ENCODE measurements at places on chromosomes 2 and 18.

DNA sequence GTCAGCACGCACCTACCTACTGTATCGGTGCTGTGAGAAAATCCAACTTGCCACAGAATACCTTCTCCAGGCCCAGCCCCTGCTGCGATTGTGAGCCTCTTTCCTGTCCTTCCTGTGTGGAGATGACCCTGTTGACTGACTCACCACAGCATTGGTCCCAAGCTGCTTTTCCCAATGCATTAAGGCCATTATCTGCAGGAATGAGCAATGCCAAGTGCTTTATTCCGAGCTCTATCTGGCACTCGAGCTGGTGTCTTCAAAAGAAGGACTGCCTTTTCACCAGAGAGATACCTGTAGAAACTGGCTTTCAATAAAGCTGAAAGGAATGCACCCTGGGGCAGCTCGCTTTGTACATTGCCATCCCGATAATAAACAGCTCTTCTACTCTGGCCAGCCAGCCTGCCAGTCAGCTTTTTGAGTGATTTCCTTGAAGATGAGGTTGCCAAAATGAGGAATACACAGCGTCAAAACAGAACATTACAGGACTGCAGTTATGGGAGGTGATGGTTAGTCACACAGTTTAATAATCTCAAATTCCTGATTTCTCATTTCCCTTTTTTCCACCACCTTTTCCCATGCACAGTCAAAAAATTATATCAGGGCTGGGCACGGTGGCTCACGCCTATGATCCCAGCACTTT lies 8.3 kb upstream of the RNF103 start:
- DNase-seq, result no peak

GRCh38 chr2:53432936-53433335 lies 334.7 kb upstream of the CHAC2 start:
- DNase-seq, result no peak

GRCh38 chr18:58975296-58975695 lies 110.6 kb downstream of the ZNF532 start:
- no peak for DNase-seq

- no peak for DNase-seq
Measured at GRCh38 chr2:45145073-45145899, 136.0 kb upstream of the SIX2 start.

- no peak for DNase-seq
Measured at GRCh38 chr2:120641366-120641771, 94.3 kb upstream of the GLI2 start.

- DNase-seq, result no peak
Measured at GRCh38 chr2:24843330-24843860, 50.2 kb downstream of the CENPO start.

- DNase-seq, result no peak
Measured at GRCh38 chr2:12705230-12705629, 11.5 kb upstream of the TRIB2 start.
